Osteoblast (primary cell): ENCODE measurements at places on chromosomes 7 and 10.

- H3K36me3 ChIP-seq = no peaks in the 10 kb centered on the region
- H3K4me3 ChIP-seq = no peak overlapping the region
- no peak overlapping the region for H3K27ac ChIP-seq
- DNase-seq = peak; percentile 68
- peaks cover 1% of the 10 kb centered on the region for H3K4me1 ChIP-seq
Observed at GRCh38 chr7:135257-135653, 57.1 kb upstream of the FAM20C start.

DNA sequence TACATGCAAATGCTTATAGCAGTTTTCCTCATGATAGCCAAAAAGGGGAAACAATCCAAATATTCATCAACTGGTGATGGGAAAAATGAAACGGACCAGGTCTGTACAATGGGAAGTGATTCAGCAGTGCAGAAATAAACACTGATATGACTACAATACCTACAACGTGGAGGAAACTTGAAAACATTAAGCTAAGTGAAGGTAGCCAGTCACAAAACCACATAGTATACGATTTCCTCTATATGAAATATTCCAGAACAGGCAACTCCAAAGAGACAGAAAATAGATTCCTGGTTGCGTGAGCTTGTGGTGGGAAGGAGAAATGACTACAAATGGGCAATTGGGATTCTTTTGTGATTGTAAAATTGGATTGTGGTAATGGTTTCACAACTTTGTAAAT lies 263.1 kb upstream of the PITRM1 start:
- H3K27ac ChIP-seq = no peak overlapping the region
- no peaks in the 10 kb centered on the region for H3K27me3 ChIP-seq
- peak; percentile 10 for DNase-seq
- H3K4me3 ChIP-seq = no peak overlapping the region

GRCh38 chr10:125161707-125162119 lies 1.4 kb upstream of the CTBP2 start:
- H3K27me3 ChIP-seq = no peaks in the 10 kb centered on the region
- peak overlapping the region; percentile 17 for H3K27ac ChIP-seq
- no peaks in the 10 kb centered on the region for H3K36me3 ChIP-seq
- peak; percentile 89 for DNase-seq
- H3K4me3 ChIP-seq = peak overlapping the region; percentile 80

- peak; percentile 69 for DNase-seq
- H3K27me3 ChIP-seq = no peaks in the 10 kb centered on the region
- peak overlapping the region; percentile 89 for H3K27ac ChIP-seq
- peaks cover 52% of the 10 kb centered on the region for H3K36me3 ChIP-seq
- H3K4me1 ChIP-seq = peaks cover 61% of the 10 kb centered on the region
Observed at GRCh38 chr10:3775696-3776551, 9.1 kb downstream of the KLF6 start.

- peak; percentile 99 for DNase-seq
- H3K27me3 ChIP-seq = no peaks in the 10 kb centered on the region
Observed at GRCh38 chr7:4744391-4745264, 30.8 kb upstream of the AP5Z1 start.

GRCh38 chr10:52056291-52056690 lies 257.8 kb upstream of the DKK1 start:
- H3K4me3 ChIP-seq = no peak overlapping the region
- no peak overlapping the region for H3K27ac ChIP-seq
- no peaks in the 10 kb centered on the region for H3K36me3 ChIP-seq

- DNase-seq = peak; percentile 48
- H3K4me3 ChIP-seq = no peak overlapping the region
Observed at GRCh38 chr10:80260295-80261243, 28.9 kb downstream of the MAT1A start.

GRCh38 chr10:70761031-70761601 lies 24.1 kb downstream of the TBATA start:
- H3K36me3 ChIP-seq = no peaks in the 10 kb centered on the region
- H3K4me1 ChIP-seq = peaks cover 9% of the 10 kb centered on the region
- DNase-seq = peak; percentile 63
- no peak overlapping the region for H3K27ac ChIP-seq
- H3K4me3 ChIP-seq = no peak overlapping the region

- H3K27ac ChIP-seq = no peak overlapping the region
- H3K4me1 ChIP-seq = peaks cover 9% of the 10 kb centered on the region
- no peaks in the 10 kb centered on the region for H3K36me3 ChIP-seq
- H3K27me3 ChIP-seq = peaks cover 30% of the 10 kb centered on the region
- H3K4me3 ChIP-seq = no peak overlapping the region
Observed at GRCh38 chr7:100169147-100169850, 882 bp upstream of the GAL3ST4 start.

DNA sequence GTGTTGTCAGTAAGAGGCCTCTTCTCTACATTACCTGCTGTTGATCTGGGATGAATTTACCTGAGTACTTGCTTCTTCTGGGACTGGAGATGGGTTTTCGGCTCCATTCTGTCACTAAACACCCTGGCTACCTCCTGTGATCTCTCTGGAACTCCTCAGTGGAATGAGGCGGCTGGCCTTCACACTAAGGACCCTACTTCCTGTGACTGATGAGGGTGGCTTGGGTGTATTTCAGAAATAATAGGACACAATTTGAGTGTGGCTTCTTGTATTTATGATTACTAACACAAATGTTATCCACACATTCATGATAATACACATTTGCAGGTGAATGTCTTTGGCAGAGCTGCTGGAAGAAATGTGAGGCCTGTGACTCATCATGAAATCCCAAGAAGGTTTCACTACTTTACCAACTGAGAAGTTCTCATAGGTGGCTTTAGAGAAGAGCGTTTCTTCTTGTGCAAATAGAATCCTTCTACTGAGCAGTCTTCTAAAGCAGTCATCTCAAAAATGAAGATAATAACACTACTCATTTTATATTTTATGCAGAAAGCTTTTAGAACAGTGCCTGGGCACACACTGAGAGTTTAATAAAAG lies 21.3 kb upstream of the EVX1 start:
- H3K27me3 ChIP-seq = peaks cover 33% of the 10 kb centered on the region
- H3K4me1 ChIP-seq = no peaks in the 10 kb centered on the region
- H3K27ac ChIP-seq = no peak overlapping the region
- peak; percentile 77 for DNase-seq
- no peaks in the 10 kb centered on the region for H3K36me3 ChIP-seq

DNA sequence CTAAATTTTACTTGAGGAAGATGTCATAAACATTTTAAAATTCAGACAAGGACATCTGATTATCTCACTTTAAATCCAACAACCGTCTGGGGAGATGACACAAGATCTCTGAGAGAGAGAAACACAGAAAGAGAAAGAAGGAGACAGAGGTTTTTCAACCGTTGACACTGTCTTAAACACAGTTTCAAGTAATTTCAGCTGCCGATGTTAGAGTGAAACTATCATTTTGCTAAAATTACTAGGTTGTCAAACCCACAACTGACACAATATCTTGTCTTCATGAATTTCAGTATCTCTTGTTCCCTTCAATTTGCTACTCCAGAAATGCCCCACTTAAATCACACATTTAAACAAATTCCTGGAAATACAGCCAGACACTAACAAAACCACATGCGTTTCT lies 174.8 kb downstream of the RAPGEF5 start:
- no peaks in the 10 kb centered on the region for H3K27me3 ChIP-seq
- H3K27ac ChIP-seq = no peak overlapping the region
- no peak for DNase-seq
- H3K4me3 ChIP-seq = peak overlapping the region; percentile 30
- no peaks in the 10 kb centered on the region for H3K4me1 ChIP-seq

- H3K36me3 ChIP-seq = no peaks in the 10 kb centered on the region
- no peak for DNase-seq
- peaks cover 28% of the 10 kb centered on the region for H3K4me1 ChIP-seq
Observed at GRCh38 chr10:68601501-68602265, 41.5 kb downstream of the TET1 start.

DNA sequence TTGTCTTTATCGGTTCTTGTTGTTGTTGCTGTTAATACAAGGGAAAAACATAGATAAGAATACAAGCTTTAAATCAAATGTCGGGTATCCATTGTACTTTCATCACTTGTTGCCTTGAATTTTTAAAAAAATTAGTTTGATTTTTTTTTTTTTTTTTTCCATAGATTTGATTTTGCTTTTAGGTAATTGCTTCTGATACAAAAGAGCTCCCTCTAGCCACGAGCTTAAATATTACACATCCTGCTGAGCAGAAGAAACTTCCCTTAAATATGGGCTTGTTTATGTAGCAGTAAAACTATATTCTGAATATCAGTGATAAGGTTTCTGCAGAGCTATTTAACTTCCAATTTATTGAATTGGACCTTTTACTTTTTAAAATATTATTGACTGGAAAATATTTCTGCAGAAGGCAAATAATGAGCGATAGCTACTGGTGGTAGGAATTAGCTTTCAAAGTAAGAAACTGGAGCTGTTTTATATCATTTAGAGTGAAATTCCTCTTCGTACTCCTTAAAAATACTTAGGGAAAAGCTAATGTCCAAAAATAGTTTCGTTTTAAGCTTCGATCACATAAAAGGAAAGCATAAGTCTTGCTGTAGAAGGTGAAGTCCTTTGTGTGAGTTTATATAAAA lies 216.9 kb downstream of the POLR1F start:
- H3K36me3 ChIP-seq = no peaks in the 10 kb centered on the region
- peak; percentile 39 for DNase-seq
- no peak overlapping the region for H3K27ac ChIP-seq
- H3K4me3 ChIP-seq = no peak overlapping the region
- no peaks in the 10 kb centered on the region for H3K4me1 ChIP-seq
